Tibial nerve (tissue), 4 donors: ENCODE measurements at places on chromosomes 7 and 10.

- DNase-seq = no peak
Measured at GRCh38 chr10:88835910-88836221, 15.8 kb downstream of the ANKRD22 start.

GRCh38 chr10:31129271-31129670 lies 97.6 kb upstream of the ZNF438 start:
- DNase-seq = no peak

DNA sequence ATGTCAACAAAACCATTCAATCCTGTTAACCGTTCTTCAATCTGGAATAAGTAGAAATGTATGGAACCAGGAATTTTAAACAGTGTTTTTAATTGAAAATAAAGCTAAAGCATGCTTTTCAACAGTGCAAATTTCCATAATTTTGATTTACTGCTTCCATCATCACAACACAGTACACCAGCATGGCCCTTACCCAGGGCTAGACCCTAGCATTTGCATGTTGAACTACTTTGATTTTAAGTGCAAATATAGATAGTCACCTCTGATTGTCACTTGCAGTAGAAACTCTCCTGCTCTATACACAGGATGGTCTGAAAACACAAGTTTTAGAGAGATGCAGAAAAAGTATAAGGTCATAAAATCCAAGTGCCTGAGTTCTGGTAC lies 12.1 kb downstream of the SKIDA1 start:
- DNase-seq = no peak

DNA sequence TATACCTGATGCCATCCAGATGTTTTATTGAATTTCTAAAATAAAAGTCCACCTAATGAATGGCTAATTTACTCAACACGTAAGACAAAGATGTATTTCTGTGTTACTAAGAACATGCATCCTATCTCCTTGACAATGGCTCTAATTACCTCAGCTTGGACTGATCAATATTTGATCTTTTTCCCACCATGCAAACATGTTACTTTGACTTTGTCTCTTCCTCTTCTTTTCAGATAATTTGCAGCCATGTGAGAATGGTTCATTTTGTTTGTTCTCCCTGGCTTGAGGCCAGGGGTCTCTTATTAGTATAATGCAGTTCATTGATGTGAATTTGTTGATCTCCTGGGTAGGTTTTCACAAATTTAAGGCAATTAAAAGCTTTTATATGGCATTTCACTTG lies 302.1 kb downstream of the ADK start:
- no peak for DNase-seq

DNA sequence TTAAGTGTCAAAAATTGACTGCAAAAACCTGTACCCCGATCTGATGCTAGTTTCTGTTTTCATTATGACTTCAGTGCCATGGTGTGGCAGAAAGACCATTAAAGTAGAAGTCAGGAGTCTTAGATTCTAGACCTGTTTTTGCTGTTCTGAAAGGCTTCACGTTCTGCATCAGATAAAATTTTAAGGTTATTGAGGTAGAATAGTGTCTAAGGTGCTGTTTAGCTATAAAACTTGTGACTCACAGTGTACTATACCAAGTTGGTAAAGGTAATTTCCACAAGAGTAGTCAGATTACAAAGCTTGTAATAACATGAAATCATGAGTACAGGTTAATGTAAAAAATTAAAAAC lies 38.6 kb downstream of the ZNRF2 start:
- no peak for DNase-seq

- DNase-seq = no peak
Measured at GRCh38 chr7:91050677-91051076, 213.6 kb upstream of the FZD1 start.

DNA sequence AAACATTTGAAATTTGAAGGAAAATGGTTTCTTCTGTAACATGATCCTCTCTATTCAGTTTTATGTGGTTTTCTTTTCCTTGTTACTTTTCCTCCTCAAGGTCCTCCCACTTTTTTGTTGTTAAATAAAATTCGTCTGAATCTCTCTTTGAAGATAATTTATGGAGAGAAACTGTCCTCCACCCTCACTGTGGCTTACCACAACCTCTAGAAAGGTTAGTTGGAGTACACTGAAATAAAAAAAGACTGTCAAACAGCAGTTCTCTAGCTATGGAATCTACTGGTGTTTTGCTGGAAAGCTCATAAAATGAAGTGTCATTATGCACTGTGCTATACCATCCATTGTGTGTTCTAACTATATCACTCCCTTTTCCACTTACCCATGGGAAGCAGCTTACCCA lies 189.4 kb downstream of the HDAC9 start:
- no peak for DNase-seq

DNA sequence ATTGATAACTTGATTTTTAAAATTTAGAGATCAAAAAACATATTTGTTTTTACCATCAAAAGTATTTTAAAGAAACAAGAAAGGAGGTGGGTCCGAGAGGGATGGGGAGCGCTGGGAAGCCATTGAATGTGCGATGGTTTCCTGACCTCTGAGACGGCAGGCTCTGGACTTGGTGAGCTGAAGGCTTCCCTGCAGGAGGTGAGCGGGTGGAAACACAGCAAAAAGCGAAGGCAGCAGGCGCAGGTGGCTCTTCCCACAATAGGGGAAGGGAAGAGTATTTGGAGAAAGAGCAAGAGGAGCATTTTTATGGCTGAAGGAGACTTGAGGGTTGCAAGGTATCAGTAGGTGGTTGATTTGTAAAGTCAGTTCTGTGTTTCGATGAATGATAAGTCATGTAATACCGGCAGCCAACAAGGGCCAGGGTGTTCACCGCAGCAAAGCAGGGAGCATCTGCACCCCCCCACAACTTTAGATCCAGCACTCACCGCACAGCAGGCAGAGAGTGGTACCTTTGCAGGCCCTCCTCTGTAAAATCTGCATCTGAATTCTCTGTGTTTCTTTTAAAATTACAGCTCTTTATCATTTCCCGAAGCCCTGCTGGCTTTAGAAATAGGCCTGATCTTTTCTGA lies 10.5 kb downstream of the C10orf53 start:
- DNase-seq = no peak

DNA sequence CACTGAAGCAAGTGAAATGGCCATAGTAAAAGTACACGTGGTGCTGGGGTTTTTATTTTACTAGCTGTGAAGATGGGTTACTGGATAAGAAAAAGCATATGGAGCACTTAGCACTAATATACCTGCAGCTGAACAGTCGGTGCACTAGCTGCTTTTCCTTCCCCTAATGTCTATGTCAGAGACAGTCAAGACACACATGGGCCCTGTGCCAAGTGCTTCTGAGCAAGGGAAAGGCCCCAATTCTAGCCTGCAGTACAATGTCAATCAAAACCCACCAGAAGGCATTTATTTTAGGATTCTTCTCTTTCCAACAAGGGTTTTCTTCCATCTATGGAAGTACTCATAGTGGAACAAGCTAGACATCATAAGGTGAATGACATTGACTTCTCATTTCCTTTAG lies 716.7 kb downstream of the CCSER2 start:
- DNase-seq = no peak

- no peak for DNase-seq
Measured at GRCh38 chr7:114823290-114823689, 98.6 kb upstream of the MDFIC start.

DNA sequence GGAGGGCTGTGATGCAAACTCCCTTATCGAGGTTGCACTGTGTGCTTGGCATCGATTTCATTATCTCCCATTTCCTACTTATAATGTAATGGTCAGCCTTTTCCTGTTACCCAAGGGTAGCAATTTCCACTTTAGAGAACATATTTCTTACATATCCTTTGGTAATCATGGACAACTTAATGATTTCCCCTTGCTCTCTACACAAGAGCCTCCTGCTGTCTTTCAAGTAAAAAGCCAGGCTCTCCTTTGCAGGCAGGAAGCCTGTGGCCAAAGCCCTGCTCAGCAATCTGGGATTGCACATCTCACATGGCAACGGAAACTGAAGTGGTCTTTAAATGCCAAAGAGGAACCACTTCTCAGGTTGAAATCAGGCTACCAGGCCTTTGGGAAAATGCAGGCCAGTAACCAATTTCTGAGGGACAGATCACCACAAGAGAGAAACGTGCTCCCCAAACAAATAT lies 86.7 kb upstream of the IKZF1 start:
- no peak for DNase-seq
